Prostate gland (tissue), 2 donors: ENCODE measurements at places on chromosomes 12 and 14.

GRCh38 chr14:92860049-92860840 lies 62.7 kb upstream of the CHGA start:
- DNase-seq = no peak

- no peak for DNase-seq
Observed at GRCh38 chr12:74328623-74329022, 209.0 kb upstream of the ATXN7L3B start.

GRCh38 chr12:98178126-98178525 lies 337.3 kb upstream of the TMPO start:
- DNase-seq = no peak

- DNase-seq = peak; percentile 40
Observed at GRCh38 chr12:130761537-130762318, 45.6 kb upstream of the RIMBP2 start.

DNA sequence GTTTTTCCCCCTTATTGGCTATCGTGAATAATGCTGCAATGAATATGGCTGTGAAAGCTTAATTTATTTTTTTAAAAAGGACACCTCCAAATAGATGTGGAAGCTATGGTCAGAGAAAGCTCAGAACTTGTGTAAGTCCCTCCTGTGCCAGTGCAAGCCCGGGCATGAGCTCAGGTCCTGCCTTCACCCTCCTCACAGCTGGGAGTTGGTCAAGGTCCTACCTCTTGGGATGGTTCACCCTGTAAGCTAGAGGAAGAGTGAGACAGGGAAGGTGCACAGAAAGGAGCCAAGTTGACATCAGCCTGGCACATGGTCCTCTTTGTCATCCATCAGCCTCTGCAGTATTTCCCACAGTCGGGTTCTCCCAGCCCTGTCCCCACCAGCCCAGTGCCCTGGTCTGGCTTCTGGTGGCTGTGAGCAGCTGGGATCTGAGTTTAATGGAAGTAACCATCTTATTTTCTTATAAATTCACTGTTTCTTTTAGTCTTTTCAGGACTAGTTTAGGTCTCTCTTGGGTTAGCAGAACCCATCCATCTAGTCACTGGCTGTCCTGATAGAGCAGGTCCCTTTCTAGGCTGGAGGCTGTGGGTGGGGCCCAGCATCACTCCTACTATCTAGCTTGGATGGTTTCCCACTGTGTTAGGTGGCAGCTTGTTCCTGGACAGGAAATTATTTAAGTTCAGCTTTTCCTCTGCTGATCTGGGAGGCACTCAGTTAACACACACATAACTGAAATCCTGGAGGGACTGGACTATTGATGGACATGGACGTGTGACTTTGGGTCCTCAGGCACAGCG lies 11.8 kb upstream of the PLEKHG3 start:
- DNase-seq = no peak

- no peak for DNase-seq
Observed at GRCh38 chr12:92434607-92435025, 268.2 kb upstream of the PLEKHG7 start.

DNA sequence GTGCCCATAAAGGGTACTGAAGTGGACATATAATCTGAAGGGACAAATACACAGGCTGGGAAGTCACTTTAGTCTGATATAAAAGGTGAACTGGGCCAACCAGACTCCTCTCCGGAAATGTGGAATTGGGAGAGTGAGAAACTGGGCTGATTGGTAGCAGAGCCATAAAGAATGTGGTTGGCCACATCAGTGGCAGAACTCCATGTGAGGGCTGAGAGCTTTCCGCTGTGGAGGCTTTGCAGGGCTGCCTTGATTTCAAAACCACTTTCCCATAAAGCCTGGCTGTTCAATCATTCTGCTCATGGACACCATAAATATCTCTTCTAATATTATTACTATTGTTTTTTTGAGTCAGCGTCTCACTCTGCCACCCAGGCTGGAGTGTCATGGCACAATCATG lies 220.3 kb downstream of the MON2 start:
- DNase-seq = no peak

DNA sequence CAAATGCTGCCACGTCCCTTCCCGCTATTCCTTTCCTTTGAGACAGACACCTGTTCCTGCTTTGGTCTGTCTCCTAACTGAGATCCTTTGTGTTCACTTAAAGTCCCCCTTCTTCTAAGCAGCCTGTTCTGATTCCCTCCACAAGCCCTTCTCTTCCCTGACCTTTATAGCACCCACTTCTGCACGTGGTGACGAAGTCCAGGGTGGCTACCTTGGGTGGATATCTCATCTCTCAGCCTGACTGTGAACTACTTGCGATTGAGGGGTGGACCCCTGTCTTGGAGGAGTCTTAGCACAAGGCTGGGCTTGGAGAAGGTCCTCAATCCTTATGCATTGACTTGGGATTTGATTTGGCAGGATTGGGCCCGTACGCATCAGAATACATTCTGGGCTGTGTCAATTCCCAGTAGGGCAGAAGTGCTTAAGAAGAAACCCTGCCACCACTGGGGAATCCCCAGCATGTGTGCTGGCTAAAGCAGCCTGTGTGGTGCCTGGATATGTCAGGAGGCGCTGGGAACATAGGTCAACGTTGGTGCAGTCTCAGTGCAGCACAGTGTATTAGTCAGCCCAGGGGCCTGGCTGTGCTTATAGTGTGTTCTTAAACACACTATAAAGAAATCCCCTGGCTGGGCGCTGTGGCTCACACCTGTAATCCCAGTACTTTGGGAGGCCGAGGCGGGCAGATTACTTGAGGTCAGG lies 23.6 kb downstream of the KRT80 start:
- DNase-seq = no peak

DNA sequence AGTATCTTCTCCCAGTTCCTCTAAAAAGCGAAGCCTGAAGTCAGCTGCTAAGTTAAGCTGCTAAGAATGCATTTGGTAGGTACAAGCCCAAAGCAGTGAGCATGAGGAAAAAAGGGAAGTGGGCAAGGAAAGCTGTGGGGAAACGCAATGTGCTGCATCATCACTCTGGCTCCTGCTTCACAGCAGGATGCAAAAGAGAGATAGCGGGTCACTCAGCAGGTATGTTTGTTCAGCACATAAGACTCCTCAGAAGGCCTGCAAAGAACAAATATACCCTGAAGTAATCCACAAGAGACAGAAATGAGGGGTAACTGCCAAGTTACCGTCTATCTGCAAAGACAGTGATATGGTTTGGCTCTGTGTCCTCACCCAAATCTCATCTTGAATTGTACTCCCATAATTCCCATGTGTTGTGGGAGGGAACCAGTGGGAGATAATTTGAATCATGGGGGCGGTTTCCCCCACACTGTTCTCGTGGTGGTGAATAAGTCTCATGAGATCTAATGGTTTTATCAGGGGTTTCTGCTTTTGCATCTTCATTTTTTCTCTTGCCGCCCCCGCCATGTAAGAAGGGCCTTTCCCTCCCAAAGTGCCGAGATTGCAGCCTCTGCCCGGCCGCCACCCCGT lies 127.4 kb upstream of the EGLN3 start:
- no peak for DNase-seq

GRCh38 chr14:74380845-74381244 lies 32.6 kb downstream of the VRTN start:
- no peak for DNase-seq

DNA sequence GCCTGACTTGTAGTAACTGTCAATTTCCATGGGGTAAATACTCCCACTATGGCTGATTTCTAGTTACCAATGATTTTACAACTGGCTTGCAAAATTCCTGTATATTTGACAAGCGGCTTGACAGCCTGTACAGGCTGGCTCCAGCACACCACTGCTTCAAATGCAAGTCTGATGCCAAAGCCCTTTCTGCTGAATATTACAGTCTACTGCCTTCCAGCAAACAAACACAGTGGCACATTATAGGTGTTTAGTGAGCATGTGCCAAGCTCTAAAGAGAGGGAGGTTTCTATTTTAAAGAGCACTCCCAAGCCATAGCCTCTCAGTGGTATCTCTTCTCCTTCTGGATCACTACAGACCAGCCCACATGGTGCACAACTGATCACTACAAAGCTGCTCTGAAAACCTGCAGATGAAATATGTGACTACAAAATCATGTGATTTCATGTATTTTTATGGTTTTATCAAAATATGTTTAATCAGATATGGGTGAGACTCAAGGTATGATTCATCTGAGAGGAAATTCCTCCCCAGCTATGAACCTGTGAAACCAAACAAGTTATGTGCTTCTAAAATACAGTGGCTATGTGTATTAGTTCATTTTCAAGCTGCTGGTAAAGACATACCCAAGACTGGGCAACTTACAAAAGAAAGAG lies 101.5 kb downstream of the RPAP3 start:
- DNase-seq = no peak

- DNase-seq = no peak
Observed at GRCh38 chr12:107515446-107515958, 170.1 kb upstream of the PWP1 start.

GRCh38 chr14:78790271-78790670 lies 620.1 kb downstream of the NRXN3 start:
- no peak for DNase-seq

GRCh38 chr14:50944647-50945413 lies 547 bp upstream of the PYGL start:
- DNase-seq = peak; percentile 47

DNA sequence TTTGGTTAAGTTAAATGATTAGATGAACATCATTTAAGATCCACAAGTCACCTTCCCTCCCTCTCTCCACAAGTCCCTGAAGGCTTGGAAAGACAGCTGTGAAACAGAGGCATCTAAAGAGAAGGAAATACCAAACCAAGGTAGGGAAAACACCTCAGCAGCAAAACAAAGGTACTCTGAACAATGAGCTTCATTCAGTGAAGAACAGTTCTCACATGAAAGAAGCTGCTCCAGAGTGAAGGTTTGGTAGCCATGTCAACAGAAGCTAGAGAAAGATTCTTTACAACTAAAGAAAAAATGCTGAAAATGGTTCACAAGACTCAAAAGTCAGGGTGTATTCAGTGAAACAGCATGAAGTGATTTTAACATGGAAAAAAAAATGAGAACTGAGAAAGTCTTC lies 69.4 kb downstream of the FGD6 start:
- no peak for DNase-seq

- no peak for DNase-seq
Observed at GRCh38 chr12:11896417-11896929, 174.3 kb upstream of the BCL2L14 start.

- DNase-seq = no peak
Observed at GRCh38 chr14:24542346-24542936, 33.6 kb downstream of the CTSG start.

DNA sequence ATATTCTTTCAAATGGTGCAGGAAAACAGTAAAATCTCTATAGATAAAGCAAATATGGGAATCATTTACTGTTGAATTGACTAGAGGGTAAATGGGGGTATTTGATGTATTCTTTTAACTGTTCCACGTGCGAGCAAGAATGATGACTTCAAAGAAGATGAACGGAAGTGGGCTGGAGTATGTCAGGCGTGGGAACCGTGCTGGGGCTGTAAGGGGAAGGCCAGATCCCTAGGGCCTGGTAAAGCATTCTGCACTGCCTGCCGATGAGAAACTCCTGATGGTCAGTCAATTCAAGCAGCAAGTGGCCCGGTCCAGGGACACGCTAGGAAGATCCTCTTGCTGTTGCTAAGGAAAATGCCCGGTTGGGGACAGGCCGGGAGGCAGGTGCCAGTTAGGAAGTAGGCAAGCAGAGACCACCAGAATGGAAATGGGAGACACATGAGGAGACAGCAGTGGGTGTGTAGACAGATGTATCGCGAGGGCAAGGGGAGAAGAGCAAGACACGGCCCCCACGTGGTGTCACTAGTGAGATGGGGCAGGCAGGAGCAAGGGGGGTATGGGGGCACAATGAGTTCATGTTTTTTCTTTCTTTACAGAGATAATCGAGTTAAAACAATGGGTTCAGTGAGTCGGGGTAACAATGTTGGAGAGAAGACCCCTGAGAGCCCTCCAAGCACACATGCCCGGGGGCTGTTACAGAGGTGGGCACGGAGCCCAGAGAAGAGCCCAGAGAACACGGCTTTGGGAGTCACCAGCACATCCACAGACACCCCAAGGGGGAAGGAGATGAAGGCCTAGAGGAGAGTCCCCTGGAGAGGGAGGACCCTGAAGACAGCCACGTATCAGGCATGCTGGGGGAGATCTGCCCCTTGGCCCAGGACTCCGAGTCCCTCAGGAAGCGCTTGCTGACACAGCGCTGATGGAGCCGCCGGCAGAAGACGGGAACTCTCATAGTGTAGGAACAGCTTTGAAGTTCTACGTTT lies 37.2 kb downstream of the FBXO21 start:
- DNase-seq = no peak

GRCh38 chr14:94682061-94682516 lies 69.9 kb downstream of the SERPINA3 start:
- DNase-seq = no peak

DNA sequence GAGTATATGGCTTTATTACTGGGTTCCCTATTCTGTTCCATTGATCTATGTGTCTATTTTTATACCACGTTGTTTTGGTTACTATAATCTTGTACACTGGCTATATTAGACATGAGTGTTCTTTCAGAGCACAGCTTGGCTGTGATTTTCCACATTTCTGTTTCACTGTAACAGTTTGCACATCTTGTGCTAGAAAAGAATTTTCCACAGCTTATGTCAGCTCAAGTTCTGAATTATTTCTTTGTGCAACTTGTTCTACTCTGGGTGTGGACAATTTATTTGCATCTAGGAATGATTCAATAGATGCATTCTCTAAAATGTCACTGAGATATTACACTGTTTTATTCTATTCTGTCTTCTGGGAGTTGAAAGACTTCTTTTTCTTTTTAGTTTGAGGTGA lies 28.4 kb upstream of the OR5AU1 start:
- no peak for DNase-seq
